ENCODE measurements at places on chromosomes 3 and 15.

GRCh38 chr15:96052572-96053030 is 277.9 kb upstream of the NR2F2 start:
- DNase-seq = no peak

DNA sequence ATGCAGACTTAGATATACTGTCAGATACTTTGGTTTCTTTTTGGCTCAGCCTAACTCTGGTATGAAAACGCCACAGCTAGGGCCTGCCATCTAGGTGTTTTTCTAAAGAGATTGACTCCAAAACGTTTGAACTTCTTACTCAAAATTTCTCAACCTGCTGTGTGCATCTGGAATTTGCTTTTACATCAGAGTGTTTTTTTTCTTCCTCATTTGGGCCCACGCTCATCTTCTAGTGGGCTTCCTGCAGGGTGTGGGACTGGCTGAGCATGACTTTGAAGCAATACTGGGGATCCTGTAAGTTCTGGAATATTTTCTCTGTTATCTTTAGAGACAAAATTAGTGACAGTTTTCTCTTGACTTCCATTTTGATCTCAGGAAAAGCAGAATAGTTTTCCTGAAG is 117.8 kb downstream of the NR1D2 start:
- no peak for DNase-seq

DNA sequence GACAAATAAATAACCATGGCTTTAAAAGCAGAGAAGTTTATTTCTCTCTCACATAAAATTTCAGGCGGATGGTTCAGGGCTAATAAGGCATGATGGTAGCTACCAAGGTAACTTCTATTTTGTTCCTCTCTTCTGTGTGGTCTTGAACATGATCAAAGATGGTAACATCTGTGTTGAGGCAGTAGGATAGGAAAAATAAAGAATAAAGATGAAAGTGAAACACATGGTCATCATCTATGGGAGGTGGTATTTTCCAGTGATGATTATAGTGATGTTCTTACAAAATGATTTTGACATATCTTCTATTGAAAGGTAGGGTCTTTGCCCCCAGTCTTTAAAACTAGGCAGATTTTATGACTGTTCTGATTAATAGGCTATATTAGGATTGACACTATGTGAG is 14.2 kb upstream of the SST start:
- no peak for DNase-seq

GRCh38 chr3:14290631-14291385 is 111.6 kb upstream of the SLC6A6 start:
- DNase-seq = peak; percentile 58

- no peak for DNase-seq
These were observed 2.3 kb downstream of the PPP2R3A start for GRCh38 chr3:135967867-135968266.

- peak; percentile 70 for DNase-seq
These were observed 87.2 kb upstream of the NMNAT3 start for GRCh38 chr3:139764936-139765335.

GRCh38 chr3:119342176-119342575 is 48.0 kb downstream of the ARHGAP31 start:
- DNase-seq = no peak

DNA sequence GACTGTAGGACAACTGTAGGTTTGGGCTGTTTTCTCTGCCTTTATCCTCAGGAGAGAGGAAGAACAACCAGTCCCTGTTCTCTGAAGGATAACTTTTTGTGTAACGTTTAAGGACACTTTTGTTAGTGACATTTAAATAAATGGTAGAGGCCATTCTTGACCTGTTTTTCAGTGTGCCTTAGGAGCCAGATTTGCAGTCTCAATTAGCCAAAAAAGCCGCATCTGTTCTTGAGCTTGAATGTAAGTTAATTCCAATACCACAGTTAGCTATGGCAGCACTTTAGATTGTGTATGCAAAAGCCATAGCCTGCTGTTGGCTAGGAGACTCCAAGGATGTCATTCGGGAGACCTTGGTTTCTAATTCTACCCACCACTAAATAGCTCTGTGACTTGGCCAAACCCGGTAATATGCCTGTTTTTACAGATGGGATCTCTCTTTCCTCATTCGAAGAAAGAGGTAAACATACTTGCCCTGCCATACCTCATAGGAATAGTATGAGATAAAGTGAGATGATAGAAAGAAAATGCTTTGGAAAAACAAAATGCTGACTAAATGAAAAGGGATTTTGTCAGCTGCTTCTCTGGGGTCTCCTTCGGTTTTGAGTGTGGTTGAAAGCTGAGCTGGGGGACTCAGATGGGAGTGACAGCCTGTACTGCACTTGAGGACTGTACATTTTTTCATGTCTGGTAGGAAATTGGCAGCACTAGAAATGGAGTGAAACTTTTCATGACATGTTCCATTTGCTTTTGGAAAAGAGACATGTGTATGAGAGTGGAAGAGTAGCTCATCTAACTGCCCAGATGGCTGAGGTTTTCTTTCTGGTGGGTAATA is 57.3 kb upstream of the ROPN1 start:
- DNase-seq = no peak

DNA sequence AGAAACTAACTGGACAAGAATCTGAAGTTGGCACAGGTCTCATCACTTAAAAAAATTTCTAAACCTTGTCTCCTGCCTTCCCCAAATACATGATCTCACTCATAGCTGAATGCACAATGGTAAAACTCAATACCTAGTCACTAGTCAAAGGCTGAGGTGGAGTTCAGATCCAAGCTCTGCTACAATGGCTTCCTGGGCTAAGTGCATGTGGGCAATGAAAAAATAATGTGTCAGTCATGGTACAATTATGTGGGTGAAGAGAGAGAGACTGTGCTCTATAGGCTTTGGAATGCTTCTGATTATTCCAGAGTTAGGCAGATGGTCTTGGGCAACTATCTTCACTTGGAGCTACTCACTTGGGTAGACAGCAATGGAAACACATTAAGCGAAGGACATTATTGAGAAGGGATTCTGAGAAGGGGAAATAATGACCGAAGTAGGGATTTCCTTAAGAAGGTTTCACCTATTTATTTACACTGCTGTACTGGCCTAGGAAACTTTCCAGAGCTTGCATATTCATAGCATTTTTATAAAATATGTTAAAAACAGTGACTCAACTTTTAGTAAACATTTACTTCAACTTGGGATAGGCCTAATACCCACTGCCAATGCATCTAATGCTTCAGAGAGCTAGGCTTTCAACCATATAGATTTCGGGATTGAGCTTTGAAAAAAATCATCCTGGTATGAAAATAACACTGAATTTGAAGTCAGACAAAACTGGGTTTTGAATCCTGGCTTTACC is 58.7 kb upstream of the PLXND1 start:
- peak; percentile 18 for DNase-seq

- peak; percentile 62 for DNase-seq
These were observed 55.4 kb upstream of the PIAS1 start for GRCh38 chr15:67998599-67999133.

GRCh38 chr15:31255732-31256377 is 70.8 kb upstream of the KLF13 start:
- no peak for DNase-seq

- DNase-seq = no peak
These were observed 38.2 kb downstream of the SNX4 start for GRCh38 chr3:125481786-125482185.

DNA sequence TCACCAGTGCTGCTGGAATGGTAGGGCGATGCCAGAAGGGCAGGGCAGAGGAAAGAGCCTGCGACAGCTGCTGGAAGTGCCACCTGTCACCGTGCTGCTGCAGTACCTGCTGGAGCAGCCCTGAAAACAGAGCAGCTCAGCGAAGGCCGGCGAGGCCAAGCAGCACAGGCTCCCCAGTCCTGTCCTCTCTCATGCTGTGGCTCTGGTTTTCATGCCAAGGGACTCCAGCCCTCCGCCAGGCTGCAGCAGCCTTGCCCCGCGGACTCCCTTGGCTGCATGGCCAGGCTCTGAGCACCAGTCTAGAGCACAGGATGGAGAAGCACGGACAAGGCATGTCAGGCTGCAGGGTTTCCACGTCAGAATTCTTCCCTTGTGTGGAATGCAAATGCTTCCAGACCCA is 43.9 kb downstream of the ADCY5 start:
- DNase-seq = no peak

GRCh38 chr15:94230431-94230882 is 904 bp upstream of the MCTP2 start:
- DNase-seq = no peak

GRCh38 chr3:120764206-120764605 is 21.7 kb downstream of the GTF2E1 start:
- DNase-seq = no peak

DNA sequence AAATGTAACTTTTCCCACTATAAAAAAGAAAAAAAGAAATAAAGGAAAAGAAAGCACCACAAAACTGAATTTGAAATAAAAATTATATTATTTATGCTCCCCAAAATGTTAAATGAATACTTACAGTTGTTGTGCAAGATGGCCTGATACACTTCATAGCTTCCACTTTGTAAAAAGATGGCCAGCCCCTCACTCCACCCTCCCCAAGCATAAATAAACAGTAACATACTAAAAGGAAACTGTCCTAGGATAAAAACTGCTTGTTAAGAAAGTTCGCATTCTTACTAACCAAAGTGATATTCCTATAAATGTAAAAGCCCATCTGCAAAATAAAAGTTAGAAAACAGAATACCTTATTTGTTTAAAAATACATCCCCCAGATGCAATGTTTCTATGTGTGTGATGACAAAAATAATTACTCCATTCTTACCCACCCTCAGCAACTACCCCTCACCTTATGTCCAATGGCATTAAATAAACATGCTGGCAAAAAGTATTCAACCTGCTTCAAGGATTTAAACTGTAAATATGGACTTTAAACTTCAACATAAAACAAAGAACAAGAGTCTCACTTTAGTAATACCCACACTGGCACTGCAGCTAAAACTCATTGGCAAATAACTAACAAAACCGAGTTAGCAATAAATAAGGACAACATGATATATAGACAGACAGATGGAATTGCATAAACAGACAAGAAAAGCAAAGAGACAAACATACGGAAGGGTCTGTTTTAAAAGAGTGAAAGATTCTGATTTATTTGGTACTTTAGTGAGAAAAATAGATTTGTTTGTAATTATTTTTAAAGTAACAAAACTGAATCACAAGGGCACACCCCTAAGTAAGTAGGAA is 47.7 kb downstream of the ZBTB20 start:
- DNase-seq = no peak

DNA sequence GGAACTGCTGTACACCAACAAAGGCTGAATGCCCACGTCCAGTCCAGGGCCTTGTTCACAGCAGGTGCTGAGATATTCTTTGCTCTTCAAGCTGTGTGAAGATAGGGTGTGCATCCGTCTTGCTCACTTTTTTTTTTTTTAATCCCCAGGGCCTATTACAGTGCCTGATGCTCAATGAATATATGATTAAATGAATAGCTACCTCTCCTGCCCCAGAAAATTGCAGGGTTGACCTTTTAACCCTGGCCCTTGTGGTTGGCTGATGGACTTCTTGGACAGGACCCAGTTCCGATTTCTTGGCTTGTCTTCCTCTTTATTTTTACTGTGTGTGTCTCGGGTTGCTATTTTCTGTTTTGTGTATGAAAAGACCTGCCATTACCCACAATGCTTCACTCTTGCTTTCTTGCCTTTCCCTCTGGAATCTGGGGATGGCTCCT is 2.9 kb upstream of the FYTTD1 start:
- no peak for DNase-seq

DNA sequence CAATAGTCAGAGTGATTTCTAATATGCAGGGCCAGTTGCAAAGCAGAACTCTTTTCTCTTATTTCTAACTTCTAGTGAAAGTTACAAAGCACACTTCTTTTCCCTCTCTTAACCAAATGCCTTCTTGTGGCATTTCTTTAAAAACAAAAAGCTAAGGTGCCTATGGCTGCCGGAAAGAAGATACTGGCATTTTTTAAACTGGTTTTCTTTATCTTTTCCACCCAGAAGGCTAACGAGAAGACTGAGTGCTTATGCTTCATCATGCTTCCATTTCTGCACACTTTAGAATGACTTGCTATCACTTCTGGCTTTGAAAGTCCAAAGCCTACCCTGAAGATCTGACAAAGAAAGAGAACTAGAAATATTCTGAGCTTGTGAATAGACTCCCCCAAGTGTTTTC is 141.3 kb downstream of the P2RY1 start:
- DNase-seq = no peak

DNA sequence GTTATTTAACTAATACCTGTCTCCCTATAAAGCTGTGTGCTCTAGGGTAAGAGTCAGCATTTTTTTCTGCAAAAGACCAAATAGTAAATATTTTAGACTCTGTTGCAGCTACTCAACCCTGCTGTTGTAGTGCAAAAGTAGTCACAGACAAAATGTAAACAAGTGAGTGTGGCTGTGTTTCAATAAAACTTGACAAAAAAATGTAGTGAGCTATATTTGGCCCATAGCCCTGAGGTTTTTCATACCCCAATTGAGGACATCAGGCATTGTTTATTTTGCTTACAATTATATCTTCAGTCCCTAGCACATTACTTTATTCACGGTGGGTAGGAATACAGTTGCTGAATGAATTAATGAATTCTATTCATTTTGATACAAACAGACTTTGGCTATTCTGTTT is 58.7 kb upstream of the TBC1D5 start:
- no peak for DNase-seq

- no peak for DNase-seq
These were observed 4.6 kb upstream of the CTSH start for GRCh38 chr15:78949461-78949860.

GRCh38 chr3:70870576-70870975 is 558.1 kb upstream of the MDFIC2 start:
- DNase-seq = no peak

DNA sequence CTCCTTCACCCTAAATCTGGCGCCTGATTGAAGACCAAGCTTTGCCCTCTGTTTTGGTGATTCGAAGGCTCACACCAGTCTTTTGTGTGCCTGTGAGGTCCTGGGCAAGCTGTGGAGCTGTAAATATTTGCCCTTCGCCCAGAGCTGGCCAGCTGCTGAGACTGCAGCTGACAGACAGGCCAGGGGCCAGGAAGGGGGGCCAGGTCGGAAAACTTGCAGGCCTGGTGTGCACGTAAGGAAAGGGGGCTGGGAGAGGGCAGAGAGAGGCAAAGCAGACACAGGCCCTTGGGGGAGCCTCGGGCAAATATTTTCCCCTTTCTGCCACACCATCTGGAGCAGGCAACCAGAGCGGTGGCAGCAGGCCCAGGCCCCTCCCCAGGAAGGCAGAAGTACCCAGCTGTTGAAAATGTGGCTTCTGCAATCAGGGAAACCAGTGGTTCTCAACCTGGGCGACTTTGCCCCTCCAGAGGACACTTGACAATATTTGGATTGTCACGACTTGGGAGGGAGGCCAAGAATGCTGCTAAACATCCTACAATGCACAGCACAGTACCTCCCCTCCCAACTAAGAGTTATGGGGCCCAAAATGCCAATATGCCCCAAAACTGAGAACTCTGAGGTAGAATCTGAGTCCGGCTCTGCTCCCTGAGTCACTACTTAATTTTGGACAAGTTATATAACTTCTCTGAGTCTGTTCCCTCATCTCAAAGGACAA is 2.5 kb downstream of the PDZRN3 start:
- no peak for DNase-seq

Data from BJ (cell line).